ENCODE measurements at places on chromosomes 3 and 15.

DNA sequence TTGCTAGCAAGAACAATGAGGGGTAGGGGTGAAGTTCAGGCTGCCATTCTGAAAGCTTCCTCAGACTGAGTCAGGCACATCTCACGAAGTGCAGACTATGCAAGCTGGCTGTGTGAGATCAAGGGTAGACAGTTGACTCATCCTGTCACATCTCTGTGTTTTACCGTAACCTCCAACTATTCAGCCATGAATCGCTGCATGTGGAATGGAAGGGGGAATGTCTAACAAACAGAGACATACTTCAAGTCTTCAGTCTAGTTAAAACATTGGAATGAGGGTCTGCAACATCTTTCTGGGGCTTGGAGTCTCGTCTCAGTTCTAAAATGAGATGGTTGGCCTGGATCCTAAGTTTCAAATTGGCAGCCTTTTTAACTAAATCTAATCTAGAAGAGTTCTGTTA is 25.9 kb downstream of the AGTR1 start:
- no peak for DNase-seq

DNA sequence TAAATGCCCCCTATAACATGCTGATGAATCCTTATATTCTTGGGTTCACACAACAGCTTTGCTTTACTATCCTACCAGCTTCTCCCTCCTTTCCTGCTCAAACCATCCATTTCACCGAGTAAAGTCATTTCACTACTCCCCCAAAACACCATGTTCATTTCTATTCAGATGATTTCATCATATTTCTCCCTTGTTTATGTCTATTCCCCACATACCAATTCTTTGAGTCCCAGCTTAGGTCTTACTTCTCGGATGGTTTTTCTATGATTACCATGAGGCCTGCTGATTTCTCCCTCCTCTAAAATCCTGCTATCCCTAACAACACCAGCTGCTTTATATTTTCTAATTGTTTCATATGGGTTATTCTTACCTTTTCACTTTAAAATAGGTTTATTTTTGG is 231.4 kb downstream of the TIGIT start:
- DNase-seq: no peak

DNA sequence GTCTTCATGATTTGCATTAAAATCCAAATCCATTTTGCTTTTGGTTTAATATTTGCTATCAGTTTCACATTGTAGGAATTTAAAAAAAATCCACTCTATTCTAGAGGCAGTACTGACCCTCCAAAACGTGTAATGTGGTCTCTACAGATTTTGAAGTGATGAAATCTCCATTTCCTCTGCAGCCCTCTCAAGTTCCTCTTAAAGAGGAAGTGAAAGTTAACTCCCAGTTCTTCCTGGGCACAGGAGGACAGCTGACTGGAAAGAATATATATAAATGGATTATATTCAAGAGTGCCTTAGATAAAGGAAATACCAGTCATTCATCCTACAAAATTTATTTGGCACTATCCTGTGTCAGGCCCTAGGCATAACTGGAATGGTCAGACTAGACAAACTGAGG is 83.5 kb upstream of the PLCL2 start:
- DNase-seq: no peak

- peak; percentile 55 for DNase-seq
Observed at GRCh38 chr3:68057637-68058320, 403.4 kb upstream of the SUCLG2 start.
